Caki2 (cell line): ENCODE measurements at places on chromosomes 16 and 17.

GRCh38 chr17:17181666-17182597, 24.2 kb downstream of the PLD6 start:
- DNase-seq, result no peak

DNA sequence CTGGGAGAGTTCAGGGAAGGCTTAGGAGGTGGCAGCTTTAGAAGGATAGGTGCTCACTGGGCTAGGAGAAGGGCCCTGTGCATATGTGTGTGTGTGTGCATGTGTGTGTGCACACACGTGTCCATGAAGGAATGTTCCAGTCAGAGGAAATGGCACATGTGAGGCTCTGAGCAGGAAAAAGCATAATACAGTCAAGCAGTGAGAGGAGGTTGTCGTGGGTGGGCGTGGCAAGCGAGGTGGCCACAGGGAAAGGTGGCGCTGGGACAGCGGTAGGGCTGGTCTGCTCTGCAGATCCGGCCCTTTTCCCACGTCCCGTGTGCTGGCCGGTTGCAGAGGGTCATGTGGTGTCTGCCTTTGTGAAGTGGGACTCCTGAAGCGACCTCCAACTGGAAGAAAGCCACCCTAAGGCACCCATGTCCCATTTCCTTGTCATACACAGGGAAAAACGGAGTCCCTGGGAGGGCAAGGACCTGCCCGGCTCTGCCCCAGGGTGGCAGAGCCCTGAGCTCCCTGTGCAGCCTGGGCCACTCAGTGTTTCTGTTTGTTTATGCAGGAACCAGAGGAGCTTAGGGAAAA, 40.1 kb downstream of the NT5M start:
- DNase-seq, result no peak

DNA sequence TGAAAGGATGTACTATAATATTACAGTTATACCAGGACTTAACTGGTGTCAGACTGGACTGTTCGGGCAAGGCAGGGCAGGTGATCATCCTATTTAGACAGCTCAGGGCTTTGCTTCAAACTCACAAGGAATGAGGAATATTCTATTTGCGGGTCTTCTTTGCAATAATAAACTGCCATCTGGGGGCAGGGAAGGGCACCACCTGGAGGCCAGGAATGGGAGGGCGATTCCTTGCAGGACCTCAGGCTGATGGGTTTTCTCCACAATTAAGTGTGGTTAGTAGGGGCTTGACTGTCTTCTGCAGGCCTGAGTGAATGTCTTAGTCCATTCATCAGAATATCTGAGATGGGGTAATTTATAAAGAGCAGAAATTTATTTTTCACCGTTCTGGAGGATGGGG, 424.1 kb downstream of the CA10 start:
- no peak for DNase-seq

GRCh38 chr16:5895137-5895536, 797.5 kb upstream of the EEF2KMT start:
- DNase-seq, result no peak

GRCh38 chr17:75778861-75779249, 5.8 kb upstream of the UNK start:
- DNase-seq, result no peak
